Activated T-cell treated with anti-CD3 and anti-CD28 coated beads for 4 hours (primary cell): ENCODE measurements at places on chromosomes 12 and 14.

DNA sequence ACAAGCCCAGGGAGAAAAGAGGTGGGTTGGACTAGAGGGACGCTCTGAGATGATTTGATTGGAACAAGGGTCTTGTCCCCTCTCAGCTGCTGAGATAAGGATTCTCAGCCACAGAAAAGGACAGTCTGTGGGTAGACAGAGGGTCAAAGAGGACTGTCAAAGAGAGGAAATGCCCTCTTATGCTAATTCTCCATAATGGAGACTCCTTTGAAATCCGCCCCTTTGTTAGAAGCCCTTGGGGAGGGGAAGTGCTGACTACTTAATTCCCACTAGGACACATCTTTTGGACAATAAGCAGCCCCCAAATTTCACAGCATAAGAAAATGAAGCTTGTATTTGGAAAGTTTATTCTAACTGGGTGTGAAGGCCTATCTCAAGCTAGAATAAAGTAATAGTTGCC is 176.6 kb downstream of the KTN1 start:
- DNase-seq, result no peak

- no peak for DNase-seq
These were observed 22.6 kb downstream of the BCL11B start for GRCh38 chr14:99249389-99249788.

GRCh38 chr14:31927348-31927832 is 149.7 kb upstream of the ARHGAP5 start:
- no peak for DNase-seq

GRCh38 chr12:40175045-40175444 is 49.8 kb upstream of the LRRK2 start:
- no peak for DNase-seq

DNA sequence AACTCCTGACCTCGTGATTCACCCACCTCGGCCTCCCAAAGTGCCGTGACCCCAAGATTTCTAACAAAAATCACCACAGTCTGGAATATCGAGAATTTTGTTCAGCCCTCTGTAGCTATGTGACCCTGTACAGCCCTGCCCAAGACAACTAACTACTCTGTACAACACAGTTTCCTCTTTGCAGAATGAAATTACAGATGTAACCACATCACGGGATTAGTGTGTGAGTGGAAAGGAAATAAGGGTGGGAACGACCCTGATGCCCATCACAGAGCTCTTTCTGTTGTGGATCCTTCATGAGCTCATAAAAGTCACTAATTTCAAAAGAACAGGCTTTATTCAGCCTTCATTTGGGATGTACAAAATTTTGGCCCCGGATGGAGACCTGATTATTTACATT is 50.5 kb upstream of the KRR1 start:
- no peak for DNase-seq

- no peak for DNase-seq
These were observed 49.4 kb upstream of the BCL11B start for GRCh38 chr14:99321236-99321925.

GRCh38 chr12:132439333-132439904 is 50.5 kb upstream of the FBRSL1 start:
- no peak for DNase-seq
